ENCODE measurements at places on chromosomes 12 and 14. TPM values are rescaled to one million over a fixed set of nuclear protein-coding genes. Genes with fewer than 3 reads are reported as not detected.

DNA sequence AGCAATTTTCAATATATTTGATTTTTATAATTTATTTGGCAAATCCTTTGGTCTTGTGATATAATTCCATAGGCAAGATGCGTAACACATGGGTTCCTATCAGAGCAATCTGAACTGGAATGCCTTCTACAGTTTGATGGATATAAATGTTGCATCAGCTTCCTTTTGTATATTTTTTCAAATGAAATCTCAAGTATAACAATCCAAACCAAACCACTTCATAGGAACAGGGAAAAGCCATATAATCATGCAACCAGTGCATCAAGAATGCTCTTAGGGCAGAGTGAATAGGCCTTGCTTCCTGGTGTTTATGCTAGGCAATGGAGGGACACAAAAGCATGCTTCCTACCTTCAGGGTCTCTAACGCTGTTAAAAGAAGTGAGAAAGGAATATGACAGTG lies 34.5 kb downstream of the EFCAB11 start:
- no peak for DNase-seq

GRCh38 chr14:103749452-103749851 lies 33.8 kb downstream of the ZFYVE21 start:
- DNase-seq: no peak

DNA sequence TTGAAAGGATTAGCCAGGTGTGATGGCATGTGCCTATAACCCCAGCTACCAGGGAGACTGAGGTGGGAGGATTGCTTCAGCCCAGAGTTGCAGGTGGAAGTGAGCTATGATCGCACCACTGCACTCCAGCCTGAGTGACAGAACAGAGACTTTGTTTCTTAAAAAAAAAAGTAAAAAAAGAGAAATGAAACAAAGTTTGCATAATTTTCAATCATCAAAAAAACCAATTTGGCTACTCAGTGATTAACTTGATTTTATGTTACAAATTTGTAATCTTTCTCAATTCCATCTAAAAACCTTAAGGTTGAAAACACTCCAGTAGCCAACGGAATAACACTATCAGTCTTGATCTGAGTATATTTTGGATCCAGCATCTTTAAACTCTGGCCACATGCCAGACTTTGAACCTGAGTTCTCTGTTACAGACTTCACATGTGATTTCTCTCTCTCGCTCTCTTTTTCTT lies 12.6 kb upstream of the DENND5B start:
- no peak for DNase-seq

DNA sequence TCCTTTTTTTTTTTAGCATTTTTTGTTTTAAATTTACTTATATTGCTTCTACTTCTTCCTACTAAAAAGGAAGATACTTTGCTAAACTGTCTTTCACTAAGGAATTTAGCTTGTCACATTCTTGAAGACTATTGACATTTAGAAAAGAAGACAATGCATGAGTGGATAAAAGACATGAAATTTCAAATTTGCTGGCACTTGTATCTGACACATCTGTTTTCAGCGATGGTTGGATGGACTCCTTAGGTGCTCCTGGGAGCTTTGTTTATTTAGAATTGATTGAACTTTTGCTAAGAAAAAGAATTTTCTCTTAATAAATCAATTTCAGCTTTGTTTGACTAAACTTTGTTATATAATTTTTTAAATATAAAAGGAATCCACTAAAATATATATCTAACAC lies 3.3 kb upstream of the KERA start:
- DNase-seq: no peak

- no peak for DNase-seq
Observed at GRCh38 chr12:123065676-123066383, 85.1 kb downstream of the PITPNM2 start.

GRCh38 chr14:22766457-22767322 lies at the start of gene OXA1L:
Gene OXA1L (plus strand): TSS chr14:22766688. CDS start chr14:22766702, 14 bp downstream.
- DNase-seq: peak; percentile 99

DNA sequence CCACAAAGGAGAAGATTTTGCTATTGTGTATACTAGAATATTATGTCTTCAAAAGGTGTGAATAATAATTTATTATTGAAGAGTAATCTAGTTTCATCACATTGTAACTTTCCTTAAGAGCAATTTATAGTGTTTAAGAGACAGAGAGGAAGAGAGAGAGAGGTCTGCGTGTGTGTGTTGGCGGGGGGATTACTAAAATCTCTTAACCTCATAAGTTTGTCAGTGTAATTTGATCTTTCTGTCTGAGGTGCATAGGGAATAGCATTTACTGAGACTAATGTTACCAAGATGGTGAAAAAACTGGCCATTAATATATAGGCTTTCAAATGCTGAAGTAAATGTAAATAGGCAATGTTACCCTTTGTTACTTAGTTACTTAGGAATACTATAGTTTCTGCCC lies 48.2 kb upstream of the BTG1 start:
- DNase-seq: no peak

DNA sequence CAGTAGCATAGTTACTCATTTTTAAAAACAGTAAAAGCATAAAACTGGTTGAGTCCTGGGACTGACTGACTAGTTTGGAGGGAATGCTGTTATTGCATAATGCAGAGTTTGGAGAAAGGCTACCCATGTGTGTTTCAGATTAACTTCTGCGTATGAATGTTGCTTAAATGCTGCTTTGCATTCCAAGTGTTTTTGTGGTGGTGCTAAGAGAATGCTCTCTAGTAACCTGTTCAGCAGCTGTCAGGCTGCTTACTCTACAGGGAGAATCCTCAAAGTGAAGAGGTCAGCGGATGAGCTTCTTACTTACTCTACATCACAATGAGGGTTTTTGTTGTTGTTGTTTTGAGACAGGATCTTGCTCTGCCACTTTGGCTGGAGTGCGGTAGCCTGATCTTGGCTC lies 4.3 kb downstream of the DLST start:
- DNase-seq: no peak

GRCh38 chr14:99686557-99687283 lies 2.6 kb downstream of the CYP46A1 start:
- no peak for DNase-seq

DNA sequence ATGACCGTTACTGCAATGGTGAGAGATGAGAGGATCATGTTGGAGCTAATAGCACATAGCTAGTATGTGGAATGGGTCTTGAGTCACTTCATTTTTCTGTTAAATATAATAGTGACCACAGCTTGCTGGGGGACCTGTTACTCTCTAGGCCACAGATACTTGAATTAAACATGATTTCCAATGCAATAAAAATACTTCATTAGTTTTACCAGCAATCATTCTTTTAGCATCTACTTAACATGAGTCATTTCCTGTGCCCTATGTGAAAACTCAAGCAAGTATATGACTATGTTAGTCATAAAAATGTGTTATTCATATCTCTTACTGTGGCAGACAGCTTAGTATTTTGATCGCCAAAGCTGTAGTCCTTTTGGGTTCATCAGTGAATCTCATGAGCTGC lies 798.8 kb downstream of the SLC16A7 start:
- DNase-seq: no peak

DNA sequence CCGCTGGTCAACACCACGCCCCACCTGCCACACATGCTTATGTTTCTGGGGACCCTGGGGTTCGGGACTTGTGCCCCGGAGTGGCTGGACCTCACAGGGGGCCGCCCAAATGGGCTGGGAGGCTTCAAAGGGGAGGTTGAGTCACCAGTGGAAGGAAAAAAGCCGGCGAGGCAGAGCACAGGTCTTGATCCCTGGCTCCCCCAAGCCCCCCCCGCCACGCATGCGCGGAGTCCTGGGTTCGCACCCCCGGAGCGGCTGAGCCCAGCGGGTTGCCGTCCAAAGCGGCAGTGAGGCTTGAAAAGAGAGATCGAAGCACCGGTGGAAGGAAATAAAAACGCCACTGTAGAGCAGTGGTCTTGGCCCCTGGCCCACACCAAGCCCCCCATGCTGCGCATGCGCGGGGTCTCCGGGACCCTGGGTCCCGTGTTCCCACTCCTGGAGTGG lies 313.5 kb downstream of the ALG10 start:
- no peak for DNase-seq

GRCh38 chr12:131681257-131681620 lies 29.7 kb upstream of the SFSWAP start:
- DNase-seq: no peak

DNA sequence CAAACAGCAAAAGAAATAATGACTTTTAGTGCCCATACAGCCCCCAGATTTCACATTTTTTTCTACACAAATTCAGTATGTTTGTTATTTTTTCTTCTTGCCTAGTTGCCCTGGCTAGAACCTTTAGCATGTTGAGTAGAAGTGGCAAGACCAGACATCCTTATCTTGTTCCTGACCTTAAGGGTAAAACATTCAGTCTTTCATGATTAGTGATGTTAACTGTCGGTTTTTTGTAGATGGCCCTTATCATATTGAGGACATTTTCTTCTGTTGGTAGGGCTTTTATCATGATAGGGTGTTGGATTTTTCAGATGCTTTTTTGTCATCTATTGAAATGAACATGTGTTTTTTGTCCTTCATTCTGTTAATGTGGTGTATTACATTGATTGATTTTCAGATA lies 17.1 kb downstream of the IRAK3 start:
- no peak for DNase-seq

DNA sequence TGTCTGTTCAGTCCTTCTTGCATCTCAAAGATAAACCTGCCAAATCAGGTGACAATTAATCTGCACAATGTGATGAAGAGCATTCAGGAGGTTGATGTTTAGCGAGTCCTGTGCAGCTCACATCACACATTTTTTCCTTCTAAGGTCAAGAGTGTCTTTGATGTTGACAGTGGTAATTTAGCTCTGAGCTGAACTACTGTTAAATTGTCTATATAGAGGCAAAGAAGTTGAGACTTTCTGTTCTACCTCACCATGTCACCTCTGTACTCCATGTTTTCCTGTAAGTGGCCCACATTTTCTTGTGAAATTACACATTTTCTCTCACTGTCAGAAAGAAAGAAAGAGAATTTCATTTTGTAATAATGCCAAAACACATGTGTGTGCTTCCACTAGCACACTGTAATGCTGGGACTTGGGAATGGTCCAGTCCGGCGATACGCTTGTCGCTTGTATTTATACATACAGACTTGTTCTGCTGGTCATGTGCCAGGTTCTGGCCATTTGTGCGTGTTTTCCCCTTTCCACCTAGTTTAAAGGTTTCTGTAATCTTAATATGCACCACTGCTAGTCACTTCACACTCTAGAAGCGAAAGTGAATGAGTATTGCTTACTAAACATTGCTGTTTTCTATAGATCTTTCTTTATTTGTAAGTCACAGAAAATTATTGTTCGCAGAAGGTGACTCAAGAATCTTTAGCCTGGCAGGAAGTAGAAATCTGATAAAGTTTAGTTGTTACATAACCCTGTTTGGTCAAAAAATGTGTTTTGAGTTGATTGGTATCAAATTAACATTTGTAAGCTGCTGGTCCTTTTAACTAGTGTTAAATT lies 328.9 kb downstream of the TMTC2 start:
- peak; percentile 32 for DNase-seq

DNA sequence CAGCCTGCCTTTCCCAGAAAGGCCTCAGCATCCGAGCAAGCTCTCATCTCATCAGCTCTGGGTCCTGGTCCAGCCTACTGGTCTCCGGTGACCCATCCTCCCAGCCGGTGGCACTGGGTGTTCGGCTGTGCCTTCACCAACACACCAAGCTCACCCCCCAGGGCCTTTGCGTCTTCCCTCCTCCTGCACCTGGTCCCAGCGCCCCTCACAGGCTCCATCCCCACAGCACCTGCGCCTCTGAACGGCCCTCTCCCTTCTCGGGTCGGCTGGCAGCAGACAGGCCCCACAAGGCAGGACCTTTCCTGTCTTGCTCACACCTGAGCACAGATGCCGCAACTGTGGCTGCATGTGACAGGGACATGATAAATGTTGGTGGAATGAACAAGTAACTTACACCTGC lies 13.1 kb downstream of the P2RX2 start:
- no peak for DNase-seq

DNA sequence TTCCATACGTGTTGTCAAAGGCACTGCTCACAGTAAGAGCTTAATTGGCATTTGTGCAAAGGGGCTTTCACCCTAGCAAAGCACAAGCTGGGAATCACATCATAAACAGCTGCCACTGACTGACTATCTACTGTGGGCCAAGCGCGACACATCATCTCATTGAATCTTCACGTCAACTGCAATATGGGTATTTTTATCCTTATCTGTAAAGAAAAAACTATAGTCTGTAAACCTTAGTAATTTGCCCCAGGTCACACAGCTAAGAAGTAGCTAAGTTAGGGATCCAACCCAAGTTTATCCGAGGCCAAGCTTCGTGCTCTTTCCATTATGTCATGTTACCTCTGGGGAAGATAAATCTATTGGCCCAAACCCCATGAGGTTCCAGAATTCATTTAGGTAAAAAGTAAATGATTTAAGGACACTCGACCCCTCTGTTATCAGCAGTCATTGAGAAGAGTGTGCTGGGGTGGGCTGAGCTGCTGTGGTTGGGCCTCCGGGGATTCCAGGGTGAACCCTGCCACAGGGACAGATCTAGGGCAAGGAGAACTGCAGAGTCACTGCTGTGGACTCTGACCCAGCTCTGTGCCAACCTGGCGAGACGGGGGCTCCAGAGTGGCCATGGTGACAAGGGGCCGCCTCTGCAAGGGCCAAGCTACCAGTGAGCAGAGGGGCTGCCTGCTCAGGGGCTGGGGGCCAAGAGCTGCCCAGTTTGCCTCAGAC lies 27.6 kb downstream of the NCKAP5L start:
- DNase-seq: no peak

DNA sequence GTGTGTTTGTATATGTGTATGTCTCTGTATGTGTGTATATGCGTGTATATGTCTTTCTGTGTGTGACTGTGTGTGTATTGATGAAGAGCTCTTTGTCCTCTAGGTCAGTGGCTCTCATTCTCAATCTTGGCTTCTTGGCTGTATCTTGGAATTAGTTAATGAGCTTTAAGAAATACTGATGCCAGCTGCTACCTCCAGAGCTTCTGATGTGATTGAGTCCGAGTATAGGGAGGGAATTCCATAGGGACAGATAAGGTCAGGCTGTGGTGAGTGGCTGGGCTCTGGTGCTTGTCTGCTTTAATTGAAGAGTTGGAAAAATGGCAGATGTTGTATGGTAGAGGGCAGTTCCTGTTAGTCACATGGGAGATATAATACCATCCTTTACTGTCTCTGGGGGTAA lies 140.1 kb downstream of the C12orf75 start:
- no peak for DNase-seq

DNA sequence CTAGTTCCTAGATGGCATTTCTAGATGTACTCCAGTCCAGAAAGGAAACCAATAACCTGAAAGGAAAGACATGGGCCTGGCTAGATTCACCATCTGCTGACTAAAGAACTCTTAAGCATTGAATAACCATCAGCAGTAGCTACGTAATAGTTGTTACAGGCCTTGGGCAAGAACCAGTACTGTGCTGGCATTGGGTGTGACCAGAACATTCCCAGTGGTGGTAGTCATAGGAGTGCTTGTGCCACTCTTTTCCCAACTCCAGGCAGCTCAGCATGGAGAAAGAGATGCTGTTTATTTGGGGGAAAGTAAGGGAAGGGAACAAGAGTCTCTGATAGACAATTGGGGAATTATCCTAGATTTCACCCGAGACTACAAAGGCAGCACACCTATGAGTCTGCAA lies 333.3 kb downstream of the SLC16A7 start:
- no peak for DNase-seq

GRCh38 chr12:86719381-86719780 lies 463.2 kb upstream of the MGAT4C start:
- DNase-seq: no peak

The RFX4 gene
- not detected for total RNA-seq

The ACVRL1 gene
- 17.1 TPM for total RNA-seq

The ZNF84 gene
- 32.8 TPM for total RNA-seq

The CELA1 gene
- not detected for total RNA-seq

The FOXG1 gene
- total RNA-seq: not detected

The C12orf75 gene
- 5.6 TPM for total RNA-seq

The PLEKHH1 gene
- total RNA-seq: 0.78 TPM

The HOXC12 gene
- total RNA-seq: not detected

The KLRC1 gene
- 0.30 TPM for total RNA-seq

All from ovary (tissue), 10 donors.